Hindlimb muscle (tissue), 1 donor: ENCODE measurements at places on chromosomes 16 and 17. TPM values are rescaled to one million over a fixed set of nuclear protein-coding genes. Genes with fewer than 3 reads are reported as not detected.

Gene MYH3
- polyA plus RNA-seq = 16,698 TPM

- DNase-seq = peak; percentile 60
Observed at GRCh38 chr17:40499551-40500189, 1.8 kb downstream of the TNS4 start.

Gene ADORA2B
- polyA plus RNA-seq = 6.2 TPM

GRCh38 chr16:27722892-27723450, 173.0 kb downstream of the KATNIP start:
- no peak for DNase-seq

DNA sequence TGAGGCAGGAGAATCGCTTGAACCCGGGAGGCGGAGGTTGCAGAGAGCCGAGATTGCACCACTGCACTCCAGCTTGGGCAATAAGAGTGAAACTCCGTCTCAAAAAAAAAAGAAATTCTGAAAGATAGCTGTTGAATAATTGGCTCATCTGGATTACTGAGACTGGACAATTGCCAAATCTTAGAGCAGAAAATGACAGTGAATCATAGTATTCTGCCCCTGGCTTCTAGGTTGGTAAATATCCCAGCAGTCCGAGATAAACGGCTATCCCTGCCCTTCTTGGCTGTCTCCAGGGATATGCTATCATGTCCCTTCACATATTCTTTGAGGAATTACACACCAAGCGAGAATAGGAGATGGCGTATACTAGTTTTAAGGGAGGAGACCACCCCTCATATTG, 35.5 kb upstream of the METTL16 start:
- no peak for DNase-seq

- no peak for DNase-seq
Observed at GRCh38 chr17:49338883-49339282, 23.2 kb downstream of the ZNF652 start.

- no peak for DNase-seq
Observed at GRCh38 chr17:43745541-43745940, 13.1 kb downstream of the SOST start.

DNA sequence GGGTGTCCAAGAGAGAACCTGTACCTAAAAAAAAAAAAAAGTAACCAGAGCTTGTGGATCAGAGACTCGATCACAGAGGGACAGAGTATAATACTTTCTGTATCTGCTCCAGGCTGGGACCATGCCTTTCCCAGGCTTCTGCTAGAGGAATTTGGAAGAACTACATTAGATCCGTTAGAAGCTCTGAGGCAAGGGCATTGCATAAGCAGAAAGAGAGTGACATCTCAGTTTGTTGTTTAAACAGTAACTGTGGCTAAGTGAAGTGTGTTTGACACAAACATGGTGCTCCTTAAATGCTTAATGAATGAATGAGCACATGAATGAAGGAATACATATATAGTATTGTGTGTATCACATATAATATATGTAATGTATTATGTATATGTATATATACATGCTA, 131.2 kb downstream of the HS3ST3B1 start:
- DNase-seq = no peak

GRCh38 chr17:78541488-78542206, 35.5 kb downstream of the DNAH17 start:
- DNase-seq = no peak
